Naive B cell (primary cell): ENCODE measurements at places on chromosomes 12 and 14.

GRCh38 chr14:94396628-94397225, 8.3 kb upstream of the SERPINA1 start:
- DNase-seq: no peak

GRCh38 chr14:50741567-50741966, 73.5 kb upstream of the SAV1 start:
- no peak for DNase-seq

- no peak for DNase-seq
These were observed 67.1 kb upstream of the SINHCAF start for GRCh38 chr12:31393004-31393550.

- no peak for DNase-seq
These were observed 24.2 kb upstream of the RNASE3 start for GRCh38 chr14:20866963-20867362.

- no peak for DNase-seq
These were observed 104.9 kb downstream of the GPR135 start for GRCh38 chr14:59360233-59360632.

- no peak for DNase-seq
These were observed 1656.3 kb upstream of the FLRT2 start for GRCh38 chr14:83873669-83874068.

DNA sequence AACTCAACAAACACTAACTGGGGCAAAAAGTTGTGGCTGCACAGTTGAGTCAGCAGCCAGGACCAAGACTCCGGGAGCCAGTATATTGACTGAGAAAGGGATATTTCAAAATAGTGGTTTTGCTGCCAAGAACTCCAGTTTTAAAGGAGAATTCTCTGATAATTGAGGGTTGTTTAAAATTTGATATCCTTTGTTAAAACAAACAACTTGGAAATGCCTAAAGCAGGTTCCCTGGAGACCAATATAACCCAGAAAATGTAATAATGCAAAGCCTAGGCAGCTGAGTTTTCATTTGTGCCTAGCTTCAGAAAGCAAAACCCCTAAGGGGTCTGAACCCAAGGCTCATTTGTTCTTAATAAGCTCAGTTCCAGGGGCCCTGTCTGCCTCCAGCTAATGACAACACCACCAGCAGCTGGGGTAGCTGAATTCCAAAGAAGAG, 311.7 kb upstream of the CCDC196 start:
- DNase-seq: no peak

DNA sequence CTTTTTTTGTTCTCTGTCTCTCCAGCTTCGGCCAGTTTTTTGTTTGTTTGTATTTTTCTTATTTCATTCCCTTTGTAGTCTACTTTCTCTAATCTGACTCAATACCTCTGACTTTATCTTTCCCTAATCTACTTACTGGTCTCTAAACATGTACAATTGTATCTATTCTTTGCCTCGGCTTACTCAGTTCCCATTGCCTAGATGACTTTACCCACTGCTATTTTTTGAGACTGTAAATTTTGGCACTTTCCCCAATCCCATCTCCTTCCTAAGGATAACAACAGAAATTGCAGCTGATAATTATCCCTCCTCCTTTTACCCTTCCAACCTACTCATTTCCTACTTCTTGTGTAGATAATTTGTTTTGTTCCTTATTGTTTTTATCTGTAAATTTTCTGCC, 511.1 kb downstream of the RPL10L start:
- no peak for DNase-seq

- DNase-seq: no peak
These were observed 24.7 kb upstream of the HDAC7 start for GRCh38 chr12:47844264-47845019.

GRCh38 chr12:95337146-95337545, 119.5 kb downstream of the VEZT start:
- no peak for DNase-seq

GRCh38 chr14:72558721-72559120, 335.2 kb downstream of the DPF3 start:
- no peak for DNase-seq

DNA sequence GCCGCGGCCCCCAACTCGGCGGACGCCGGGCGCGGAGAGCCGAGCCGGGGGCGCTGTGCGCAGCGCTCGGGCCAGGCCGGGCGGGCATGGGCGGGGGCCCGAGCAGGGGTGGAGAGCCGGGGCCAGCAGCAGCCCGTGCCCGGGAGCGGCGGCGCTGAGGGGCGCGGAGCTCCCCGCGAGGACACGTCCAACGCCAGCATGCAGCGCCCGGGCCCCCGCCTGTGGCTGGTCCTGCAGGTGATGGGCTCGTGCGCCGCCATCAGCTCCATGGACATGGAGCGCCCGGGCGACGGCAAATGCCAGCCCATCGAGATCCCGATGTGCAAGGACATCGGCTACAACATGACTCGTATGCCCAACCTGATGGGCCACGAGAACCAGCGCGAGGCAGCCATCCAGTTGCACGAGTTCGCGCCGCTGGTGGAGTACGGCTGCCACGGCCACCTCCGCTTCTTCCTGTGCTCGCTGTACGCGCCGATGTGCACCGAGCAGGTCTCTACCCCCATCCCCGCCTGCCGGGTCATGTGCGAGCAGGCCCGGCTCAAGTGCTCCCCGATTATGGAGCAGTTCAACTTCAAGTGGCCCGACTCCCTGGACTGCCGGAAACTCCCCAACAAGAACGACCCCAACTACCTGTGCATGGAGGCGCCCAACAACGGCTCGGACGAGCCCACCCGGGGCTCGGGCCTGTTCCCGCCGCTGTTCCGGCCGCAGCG, 639 bp downstream of the FZD10 start:
- no peak for DNase-seq

DNA sequence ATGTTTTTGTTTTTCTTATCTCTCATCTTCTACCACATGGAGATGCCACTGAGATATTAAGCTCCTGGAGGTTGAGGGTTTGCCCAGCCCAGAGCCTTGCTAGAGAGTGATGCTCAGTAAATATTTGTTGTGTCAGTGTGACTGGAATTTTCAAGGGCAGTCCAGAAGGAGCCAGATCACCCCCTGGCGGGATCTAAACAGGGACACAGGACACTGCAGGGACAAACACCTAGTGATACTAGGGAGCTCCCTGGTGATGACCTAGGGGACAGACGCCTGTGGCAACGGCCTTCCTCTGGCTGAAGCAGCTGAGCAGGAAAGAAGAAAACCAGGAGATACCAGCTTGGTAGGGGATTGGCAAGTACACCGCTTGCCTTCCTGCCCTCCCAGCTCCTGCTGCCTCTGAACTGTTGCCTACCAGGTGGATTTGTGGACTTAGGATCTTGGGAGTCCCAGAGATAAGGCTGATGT, 714.4 kb upstream of the TBX3 start:
- DNase-seq: no peak

DNA sequence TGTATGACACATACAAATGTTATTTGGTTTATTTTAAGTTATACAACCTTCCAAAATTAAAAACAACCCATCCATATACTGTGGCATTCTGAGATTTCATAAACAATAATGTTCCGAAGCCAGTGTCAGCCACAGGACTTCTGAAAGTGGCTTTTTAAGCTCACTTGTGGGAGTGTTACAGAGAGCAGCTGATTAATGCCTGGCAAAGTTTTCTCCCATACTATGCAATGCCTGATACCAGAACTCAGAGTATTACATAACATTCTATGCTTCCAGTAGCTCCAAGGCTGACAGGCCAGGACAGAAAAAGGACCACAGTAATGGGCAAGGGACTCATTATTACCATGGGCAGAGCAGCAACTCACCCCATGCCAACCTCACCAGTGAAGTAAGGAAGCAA, 29.3 kb downstream of the NELL2 start:
- DNase-seq: no peak

DNA sequence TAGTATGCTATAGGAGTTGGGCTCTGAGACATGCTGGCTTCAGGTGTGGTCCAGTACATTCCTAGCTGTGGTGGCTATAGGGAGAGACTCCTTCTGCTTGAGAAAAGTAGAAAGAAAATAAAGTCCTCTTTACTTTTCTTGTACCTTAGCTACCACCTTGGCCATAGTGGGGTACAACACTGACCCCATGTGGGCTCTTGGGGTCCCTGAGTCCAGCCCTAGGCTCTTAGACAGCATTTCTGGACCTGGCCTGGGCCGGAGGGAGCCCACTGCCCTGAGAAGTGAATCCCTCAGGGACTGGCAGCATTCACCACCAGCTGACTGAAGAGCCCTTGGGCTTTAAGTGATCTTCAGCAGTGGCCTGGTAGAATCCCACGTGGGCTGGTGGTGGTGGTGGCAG, 143.1 kb downstream of the SYT10 start:
- DNase-seq: no peak

DNA sequence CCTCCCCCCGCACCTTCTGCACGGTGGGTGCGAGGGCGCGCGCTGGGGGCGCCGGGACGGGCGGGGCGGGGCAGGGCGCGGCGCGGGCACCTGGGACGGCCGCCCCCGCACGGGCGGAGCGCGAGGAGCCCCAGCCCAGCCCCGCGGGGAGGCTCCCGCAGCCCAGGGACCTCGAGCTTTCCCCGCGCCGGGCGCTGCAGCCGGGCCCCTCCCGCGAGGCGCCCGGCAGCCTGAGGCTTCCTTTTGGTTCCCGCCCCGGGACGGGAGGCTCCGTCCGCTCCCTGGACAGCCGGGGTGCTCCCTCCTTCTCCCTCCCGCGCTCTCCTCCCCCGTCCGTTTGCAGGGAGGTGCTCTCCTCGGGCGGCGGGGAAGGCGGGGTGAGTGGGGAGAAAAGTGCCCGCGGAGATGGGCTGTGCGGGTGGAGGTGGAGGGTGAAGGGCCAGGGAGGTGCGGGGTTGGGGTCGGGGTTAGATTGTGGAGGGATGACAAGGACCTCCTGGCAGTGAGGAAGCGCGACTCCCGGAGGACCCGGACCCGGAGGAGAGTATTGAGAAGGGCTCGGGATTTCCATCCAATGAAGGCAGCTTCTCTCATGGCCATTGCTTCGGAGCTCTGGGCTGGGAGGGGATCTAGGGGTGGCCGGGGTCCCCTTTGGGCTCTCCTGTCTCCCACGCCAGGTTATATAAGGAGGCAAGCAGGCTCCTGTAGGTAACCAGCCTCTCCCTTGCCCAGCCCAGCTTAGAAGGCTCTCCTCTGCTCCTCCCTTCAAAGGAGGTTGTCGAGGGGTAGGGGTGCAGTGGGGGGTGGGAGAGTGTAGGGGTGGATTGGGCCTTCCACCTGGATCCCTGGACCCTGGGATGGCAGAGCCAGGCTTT, 645 bp downstream of the JDP2 start:
- no peak for DNase-seq

DNA sequence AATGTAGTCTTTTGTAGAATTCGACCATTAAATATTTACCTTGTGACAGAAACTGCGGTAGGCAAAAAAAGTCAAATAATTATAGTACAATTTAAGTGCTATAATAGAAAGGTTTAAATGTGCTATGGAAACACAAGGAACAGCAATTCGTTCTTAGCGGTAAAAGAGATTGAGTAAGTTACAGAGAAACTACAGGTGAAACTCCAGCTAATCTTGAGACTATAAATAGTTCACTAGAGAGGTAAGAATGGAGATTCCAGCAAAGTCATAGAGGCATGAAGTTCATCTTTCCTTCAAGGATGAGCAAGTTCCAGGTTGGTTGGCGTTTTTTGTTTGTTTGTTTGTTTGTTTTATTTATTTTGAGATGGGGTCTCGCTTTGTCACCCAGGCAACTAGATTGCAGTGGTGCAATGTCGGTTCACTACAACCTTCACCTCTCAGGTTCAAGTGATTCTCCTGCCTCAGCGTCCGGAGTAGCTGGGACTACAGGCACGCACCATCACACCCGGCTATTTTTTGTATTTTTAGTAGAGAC, 878 bp upstream of the R3HDM2 start:
- DNase-seq: no peak

- no peak for DNase-seq
These were observed 82.6 kb upstream of the GTF2A1 start for GRCh38 chr14:81303258-81303935.

GRCh38 chr14:56352999-56353398, 226.6 kb upstream of the TMEM260 start:
- DNase-seq: no peak

DNA sequence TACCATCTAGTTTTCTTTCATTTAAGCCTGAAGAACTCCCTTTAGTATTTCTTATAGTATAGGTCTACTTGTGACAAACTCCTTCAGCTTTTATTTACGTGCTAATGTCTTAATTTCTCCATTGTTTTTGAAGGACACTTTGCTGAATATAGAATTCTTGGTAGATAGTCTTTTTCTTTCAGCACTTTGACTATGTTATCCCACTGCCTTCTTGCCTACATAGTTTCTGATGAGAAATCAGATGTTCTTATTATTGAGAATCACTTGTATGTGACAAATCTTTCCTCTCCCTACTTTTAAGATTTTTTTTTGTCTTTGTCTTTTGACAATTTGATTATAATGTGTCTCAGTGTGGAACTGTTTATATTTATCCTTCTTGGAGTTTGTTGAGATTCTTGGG, 5.1 kb upstream of the MIS18BP1 start:
- DNase-seq: no peak
